ENCODE measurements at places on chromosomes 4 and X. TPM values are rescaled to one million over a fixed set of nuclear protein-coding genes. Genes with fewer than 3 reads are reported as not detected.

Gene PLP2
- 51.8 TPM for polyA plus RNA-seq

Gene SYP
- 2.8 TPM for polyA plus RNA-seq

Gene LSM6
- polyA plus RNA-seq = 66.3 TPM

Gene HMX1
- polyA plus RNA-seq = not detected

Gene KIF4A
- 10.0 TPM for polyA plus RNA-seq

Gene NIPAL1
- polyA plus RNA-seq = 2.9 TPM

Gene SCML2
- polyA plus RNA-seq = 13.6 TPM

Gene TMEM31
- 1.7 TPM for polyA plus RNA-seq

Gene L1CAM
- 0.20 TPM for polyA plus RNA-seq

Gene SPP1
- polyA plus RNA-seq = 48.2 TPM

Gene UGT2B10
- 0.19 TPM for polyA plus RNA-seq

Gene AMER1
- 6.5 TPM for polyA plus RNA-seq

Gene EREG
- 0.23 TPM for polyA plus RNA-seq

Gene ABCD1
- polyA plus RNA-seq = 5.7 TPM

Gene HTT
- polyA plus RNA-seq = 34.4 TPM

Gene CDKL5
- 14.9 TPM for polyA plus RNA-seq

Gene MAGEA12
- not detected for polyA plus RNA-seq

Gene MAMLD1
- 15.2 TPM for polyA plus RNA-seq

Gene NOX1
- polyA plus RNA-seq = 0.58 TPM

Gene HNRNPDL
- 457 TPM for polyA plus RNA-seq

Gene ADGRL3
- polyA plus RNA-seq = 19.9 TPM

Gene ETNPPL
- polyA plus RNA-seq = not detected

Gene PAGE1
- not detected for polyA plus RNA-seq

Gene GAR1
- 36.1 TPM for polyA plus RNA-seq

Gene HSFX3
- polyA plus RNA-seq = not detected

Gene EXOC1L
- not detected for polyA plus RNA-seq

Gene MAGEC1
- not detected for polyA plus RNA-seq

Gene SPANXA1
- not detected for polyA plus RNA-seq

Gene UBE2D3
- 314 TPM for polyA plus RNA-seq

Measured in right lung (tissue), 10 donors.